ENCODE measurements at places on chromosomes 1 and 21.

DNA sequence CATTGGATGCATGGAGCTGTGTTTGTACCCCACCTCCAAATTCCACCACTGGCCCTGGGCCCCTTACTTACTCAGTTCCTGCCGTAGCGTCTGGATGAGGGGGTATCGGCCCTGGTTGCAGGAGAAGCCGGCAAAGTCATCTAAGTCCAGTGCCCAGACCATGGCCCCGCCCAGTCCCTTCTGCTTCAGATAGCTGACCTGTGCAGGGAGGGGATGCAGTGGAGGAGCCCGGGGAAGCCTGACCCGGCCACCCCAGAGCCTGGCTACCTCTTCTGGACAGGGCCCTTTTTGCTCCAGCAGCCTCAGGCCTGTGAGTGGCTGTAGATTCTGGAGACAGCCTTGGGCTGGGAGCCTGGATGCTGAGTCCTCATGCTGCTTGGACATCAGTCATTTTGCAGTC, 11.8 kb downstream of the CHIT1 start:
- no peak for DNase-seq

DNA sequence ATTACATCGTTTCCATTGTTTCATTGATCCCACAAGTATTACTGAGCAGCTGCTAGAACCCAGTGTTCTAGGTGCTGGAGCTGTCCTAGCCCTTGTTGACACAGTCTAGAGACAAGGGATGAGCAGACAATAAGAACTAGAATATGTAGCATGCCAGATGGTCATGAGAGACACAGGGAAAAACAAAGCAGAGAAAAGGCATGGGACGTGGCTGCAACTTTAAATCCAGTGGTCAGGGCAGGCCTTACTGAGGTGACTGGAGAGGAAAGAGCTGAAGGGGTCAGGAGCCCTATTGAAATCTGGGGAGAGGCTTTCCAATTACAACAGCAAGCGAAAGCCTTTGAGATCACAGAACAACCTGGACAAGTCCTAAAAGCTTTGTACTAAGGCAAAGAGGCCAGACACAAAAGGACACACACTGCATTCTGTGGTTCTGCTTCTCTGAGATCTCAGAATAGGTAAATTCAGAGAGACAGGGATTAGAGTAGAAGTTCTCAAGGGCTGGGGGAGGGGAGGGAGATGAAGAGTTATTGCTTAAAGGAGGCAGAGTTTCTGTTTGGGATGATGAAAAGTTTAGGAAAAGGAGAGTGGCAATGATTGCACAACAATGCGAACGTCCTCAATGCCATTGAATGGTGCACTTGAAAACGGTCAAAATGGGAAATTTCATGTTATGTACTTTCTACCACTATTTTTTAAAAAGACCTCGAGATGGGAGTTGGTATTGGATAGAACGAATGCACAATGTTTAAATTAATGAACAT, 467.4 kb upstream of the VAMP3 start:
- no peak for DNase-seq

- no peak for DNase-seq
Observed at GRCh38 chr1:14140831-14141401, 440.9 kb downstream of the PRDM2 start.

DNA sequence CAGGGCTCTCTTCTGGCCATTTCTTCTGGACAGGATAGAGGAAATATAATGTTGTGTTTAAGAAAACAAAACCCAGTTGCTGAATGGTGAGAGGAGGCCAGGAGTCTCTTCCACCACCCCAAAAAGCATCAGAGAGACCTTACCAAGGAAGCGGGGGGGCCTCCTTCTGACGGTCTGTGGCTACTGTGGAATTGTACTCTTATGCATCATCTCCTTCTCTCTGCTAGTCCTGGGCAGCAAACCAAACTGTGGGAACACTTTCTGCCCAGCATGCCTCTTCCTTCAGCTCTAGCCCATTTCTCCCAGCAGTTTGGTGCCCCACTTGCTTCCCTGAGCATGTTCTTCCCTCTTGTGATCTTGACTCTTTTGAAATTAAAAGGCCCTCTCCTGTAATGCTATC, 157.7 kb downstream of the HHIPL2 start:
- DNase-seq = no peak
